ENCODE measurements at places on chromosomes 3 and 15.

- DNase-seq, result peak; percentile 14
These were observed 1.8 kb upstream of the CEP97 start for GRCh38 chr3:101722394-101723173.

GRCh38 chr3:134917631-134918030, 122.6 kb downstream of the EPHB1 start:
- no peak for DNase-seq

DNA sequence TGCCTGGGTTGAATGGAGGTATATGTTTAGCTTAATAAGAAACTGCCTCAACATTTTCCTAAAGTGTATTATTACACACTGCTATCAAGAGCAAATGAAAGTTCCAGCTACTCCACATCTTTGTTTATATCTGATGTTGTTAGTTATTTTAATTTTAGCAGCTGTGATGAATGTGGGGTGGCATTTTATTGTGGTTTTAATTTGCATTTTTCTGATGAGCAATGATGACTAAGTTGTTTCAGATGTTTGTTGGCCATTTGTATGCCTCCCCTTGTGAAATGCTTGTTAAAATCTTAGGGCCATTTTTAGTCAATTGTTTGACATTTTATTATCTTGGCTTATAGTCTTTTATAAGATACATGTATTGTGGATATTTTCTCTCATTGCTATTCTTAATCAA, 260.4 kb upstream of the SLCO3A1 start:
- no peak for DNase-seq

GRCh38 chr3:59680919-59681318, 631.1 kb upstream of the CFAP20DC start:
- no peak for DNase-seq

- DNase-seq, result no peak
These were observed 7.7 kb downstream of the PPP4R2 start for GRCh38 chr3:73004316-73004715.

GRCh38 chr3:85670634-85671205, 711.9 kb downstream of the CADM2 start:
- DNase-seq, result no peak

DNA sequence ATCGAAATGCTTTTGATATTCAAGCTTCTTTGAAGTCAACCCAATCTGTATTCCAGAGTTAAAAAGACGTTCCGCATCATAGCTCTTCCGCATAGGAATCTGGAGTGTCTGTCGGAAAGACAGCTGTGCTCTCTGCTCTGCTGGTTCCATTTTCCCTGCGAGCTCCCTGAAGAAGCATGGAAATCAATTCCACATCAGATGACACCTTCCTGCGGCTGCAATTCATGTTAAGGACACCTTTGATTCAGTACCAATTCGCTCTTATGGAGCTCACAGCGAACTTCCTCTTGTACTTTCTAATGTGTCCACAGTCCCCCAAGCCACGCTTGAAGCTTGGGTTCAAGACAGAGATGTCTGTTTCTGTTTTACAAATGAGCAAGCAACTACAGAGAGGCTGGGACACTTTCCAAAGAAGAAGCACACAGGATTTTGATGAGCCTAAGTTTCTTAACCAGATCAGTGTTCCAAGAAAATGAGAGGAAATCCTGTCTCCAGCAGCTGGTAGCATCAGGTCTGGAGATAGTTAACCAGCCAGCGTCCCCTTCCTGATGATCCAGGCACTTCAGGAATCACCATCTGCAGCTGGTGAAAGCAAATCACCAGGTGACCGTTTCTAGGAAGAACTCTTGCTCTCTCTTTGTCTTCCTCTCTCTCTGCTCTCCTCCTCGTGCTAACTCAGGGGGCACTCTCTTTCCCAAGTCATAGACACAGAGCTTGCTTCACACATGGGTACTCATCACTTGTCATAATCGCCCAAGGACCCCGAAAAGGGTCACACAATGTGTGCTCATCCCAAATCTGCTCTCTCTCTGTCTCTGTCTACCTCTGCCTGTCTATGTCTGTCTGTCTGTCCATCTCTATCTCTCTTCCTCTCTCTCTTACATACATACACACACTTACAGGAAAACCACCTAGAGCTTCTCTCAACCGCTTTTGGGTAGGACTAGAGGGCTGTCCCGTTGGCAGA, 281.8 kb downstream of the FAM43A start:
- no peak for DNase-seq

DNA sequence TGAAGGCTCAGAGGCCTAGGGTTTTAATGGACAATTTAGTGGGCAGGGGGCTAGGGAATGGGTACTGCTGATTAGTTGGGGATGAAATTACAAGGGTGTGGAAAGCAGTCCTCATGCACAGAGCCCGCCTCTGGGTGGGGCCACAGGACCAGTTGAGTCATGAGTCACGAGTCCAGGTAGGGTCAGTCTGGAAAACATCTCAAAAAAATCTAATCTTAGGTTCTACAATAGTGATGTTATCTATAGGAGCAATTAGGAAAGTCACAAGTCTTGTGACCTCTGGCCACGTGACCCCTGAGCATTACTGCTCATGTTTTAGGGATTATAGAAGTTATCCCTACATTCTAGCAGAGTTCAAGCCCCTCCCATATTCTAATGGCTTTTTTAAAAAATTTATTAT, 18.6 kb upstream of the IREB2 start:
- DNase-seq, result no peak

DNA sequence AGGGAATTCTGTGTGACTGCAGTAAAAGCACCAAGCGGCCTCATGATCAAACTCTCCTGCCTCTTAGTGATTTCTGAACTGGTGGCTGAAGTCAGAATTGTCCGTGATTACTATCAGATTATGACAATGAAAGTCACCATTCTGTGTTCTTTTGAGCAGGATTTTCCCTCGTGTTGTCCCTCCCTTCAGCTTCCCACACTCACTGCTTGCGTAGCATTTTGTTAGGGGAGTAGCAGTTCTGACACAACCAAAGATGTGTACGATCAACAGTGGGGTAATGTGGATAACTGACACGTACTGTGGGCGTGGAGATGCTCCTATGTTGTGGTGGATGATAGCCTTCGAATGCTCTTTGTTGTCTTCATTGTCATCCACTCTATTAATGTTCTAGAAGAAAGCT, 67.8 kb upstream of the ICE2 start:
- DNase-seq, result no peak

DNA sequence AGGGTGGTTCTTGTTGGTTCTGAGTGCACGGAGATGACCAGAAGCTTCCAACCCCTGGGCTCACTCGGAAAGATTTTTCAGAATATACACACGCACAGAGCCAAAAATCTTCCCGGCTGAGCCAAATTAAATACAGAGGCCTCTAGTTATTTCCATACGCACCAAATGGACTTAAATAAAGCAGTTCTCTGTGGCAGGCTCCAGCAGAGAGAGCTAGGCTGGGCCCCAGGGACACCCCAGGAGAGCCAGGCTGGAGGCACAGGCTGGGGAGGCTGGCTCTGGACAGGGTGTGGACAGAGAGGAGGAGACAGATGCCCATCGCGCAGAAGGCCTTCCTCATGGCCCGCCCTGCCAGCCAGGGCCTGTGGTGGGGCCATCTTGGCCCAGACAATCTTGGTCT, 115.9 kb downstream of the IQSEC1 start:
- no peak for DNase-seq

GRCh38 chr15:69979262-69979661, 118.5 kb downstream of the TLE3 start:
- DNase-seq, result no peak
